Activated naive CD8-positive, alpha-beta T cell treated with anti-CD3 and anti-CD28 coated beads, Interleukin-2, amount 50 U/mL, for 24 hours (primary cell): ENCODE measurements at places on chromosomes 11 and 22.

DNA sequence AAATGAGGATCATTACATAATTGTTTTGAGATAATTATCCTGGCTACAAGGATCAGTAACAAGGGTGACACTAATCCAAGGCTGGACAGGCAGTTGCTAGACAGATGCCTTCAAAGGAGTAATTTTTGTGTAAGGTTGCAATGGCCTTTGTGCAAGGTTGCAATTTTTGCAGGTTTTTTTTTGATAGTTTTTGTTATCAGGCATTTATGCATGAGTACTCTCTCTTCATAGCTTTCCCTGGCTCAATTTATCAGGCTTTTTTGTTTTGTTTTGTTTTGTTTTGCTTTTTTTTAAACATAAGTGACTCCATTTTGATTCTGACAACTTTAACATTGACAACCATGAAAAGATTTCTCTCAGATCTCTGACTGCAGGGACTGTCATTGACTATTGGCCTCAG is 110.2 kb downstream of the SWAP70 start:
- DNase-seq = no peak

DNA sequence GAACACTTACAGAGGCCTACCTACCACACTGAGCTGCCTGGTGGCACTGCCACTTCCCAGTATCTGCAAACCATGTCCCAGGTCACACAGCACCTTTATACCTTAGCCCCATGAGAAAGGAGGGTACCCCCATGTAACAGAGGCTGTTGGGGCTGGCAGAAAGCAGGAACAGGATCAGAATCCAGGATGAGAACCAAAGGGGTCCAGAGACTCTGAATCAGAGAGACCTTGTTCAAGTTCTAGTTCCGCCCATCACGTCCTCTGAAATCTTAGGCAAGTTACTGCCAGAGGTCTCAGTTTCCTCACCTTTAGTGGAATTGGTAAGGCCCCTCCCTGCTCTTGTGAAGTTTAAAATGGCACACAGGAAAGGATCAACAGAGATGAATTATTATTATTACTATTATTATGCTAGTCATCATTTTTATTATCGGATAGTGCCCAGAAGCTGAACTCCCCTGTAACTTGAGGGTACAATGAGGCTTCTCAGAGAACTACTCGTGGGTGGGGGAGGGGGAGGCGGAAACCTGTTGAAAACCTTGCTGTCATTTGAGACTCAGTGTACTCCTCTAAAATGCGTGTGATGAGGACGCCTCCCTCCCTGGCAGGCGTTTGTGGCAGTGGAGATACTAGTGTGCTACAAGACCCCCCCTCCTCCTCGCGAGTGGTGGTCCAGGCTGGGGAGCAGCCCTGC is 9.3 kb downstream of the SELENOM start:
- DNase-seq = no peak

GRCh38 chr22:39185601-39186012 is 33.1 kb upstream of the CBX7 start:
- no peak for DNase-seq

DNA sequence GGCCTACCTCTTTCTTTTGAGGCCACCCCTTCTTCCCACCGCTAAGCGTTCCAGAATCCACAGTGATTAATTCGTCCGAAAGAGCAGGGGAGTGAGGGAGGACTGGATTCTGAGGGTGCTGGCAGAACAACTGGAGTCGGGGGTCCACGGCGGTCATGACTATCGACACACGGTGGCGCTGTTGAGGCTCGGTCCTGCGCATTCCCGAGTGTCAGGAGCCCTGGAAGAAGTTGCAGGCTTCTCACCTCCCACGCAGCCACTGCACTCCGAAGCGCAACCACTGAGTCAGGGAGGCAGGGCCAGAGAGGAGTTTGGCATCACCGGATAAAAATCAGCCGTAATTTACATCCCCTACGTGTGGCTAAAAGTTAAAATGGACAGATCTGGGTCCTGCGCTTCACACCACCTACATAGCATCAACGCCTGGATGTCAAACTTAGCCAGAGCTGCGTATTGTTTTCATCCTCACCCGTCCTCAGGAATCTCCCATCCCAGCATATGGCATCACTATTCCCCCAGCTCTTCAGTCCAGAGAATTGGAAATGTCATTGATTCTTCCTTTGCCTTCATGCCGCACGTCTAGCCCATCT is 10.7 kb upstream of the CTSF start:
- peak; percentile 90 for DNase-seq

DNA sequence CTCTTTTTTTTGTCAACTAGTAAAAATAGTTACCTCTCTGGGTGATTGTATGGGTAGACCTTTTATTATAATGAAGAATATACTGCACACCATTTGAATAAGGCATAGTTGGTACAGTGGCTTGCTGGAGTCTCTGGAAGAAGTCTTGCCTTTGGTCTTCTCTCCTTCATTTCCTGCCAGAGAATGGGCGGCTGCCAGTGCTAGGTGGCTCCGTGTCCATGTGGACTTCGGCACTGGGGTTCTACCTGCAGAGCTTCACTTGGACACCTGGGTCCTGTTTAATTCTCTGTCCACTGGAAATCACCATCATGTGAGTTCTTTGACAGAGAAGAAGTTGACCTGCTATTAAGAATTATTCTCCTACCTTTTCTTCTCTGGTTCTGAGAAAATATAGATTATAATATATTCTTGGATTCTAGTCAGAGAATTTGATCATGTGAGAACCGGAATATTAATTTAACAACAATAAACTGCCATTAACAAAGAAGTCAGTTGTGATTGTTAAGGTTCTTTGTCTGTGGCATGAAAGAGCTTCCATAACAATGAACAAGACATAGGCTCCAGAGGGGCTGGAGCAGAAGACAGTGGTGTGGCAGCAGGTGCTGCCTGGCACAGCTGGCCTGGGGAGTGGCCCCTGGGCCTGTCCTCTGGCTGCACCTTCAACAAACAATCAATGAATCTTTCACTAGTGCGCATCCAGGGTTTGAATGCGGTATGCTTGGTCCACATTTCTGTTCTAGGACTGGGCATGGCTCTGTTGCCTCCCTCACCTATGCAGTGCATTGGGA is 77.5 kb downstream of the PPFIBP2 start:
- no peak for DNase-seq

DNA sequence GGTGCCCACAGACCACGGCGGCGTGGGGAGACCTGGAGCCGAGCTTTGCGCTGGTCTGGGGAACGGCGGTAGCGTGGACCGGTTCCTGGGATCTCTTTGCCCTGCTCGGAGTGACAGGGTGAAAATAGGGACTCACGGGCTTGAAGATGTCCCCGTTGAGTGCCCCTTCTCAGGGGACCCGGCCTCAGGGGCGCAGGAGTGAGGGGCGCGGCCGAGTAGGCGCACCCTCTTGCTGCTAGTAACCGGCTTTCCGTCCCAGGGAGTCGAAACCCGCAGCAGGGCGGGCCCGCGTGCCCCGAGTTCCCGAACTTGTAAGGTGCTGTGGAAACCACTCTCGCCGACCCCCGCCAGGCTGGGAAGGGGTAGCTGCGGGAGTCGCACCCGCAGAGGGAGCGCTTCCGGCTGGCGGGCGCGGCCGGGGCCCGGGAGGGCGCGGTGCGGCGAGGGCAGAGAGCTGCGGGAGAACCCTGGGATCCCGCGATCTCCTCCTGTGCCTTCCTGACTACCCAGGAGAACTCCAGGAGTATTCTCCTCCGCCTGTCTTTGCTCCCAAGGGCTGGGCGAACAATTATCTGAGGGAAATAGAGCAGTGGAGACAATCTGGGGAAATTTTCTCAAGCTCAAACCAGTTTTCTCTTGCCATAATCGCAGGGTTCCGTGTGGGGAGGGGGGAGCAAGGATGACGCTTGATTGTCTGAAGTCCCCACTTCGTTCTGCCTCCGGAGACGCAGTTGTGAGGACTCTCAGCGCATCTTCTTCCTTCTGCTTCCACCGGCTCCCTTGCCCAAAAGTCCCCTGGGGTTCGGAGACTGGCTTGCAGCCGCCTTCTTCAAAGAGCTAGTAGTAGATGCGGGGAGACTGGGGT is 666 bp downstream of the NELL1 start:
- DNase-seq = no peak

DNA sequence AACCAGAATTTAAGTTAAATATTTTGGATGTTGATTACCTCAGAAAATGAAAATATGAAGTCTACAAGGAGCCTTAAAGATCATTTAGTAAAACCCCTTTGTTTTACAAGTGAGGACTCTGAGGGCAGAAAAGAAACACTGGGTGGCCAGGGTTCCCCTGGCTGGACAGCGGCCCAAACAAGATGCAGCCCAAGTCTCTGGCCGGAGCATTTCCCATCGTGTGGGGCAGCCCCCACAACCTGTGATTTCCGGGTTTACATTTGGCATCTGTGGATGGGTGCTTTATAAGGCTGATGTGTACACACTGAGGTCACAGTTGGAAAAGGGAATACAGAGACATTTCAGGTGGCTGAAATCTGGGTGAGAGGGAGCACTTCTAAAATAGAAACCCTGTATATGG is 28.8 kb upstream of the B3GAT1 start:
- no peak for DNase-seq
